ENCODE measurements at places on chromosomes 1 and 21.

GRCh38 chr1:229254910-229255541 is 15.9 kb upstream of the RAB4A start:
- no peak for DNase-seq

DNA sequence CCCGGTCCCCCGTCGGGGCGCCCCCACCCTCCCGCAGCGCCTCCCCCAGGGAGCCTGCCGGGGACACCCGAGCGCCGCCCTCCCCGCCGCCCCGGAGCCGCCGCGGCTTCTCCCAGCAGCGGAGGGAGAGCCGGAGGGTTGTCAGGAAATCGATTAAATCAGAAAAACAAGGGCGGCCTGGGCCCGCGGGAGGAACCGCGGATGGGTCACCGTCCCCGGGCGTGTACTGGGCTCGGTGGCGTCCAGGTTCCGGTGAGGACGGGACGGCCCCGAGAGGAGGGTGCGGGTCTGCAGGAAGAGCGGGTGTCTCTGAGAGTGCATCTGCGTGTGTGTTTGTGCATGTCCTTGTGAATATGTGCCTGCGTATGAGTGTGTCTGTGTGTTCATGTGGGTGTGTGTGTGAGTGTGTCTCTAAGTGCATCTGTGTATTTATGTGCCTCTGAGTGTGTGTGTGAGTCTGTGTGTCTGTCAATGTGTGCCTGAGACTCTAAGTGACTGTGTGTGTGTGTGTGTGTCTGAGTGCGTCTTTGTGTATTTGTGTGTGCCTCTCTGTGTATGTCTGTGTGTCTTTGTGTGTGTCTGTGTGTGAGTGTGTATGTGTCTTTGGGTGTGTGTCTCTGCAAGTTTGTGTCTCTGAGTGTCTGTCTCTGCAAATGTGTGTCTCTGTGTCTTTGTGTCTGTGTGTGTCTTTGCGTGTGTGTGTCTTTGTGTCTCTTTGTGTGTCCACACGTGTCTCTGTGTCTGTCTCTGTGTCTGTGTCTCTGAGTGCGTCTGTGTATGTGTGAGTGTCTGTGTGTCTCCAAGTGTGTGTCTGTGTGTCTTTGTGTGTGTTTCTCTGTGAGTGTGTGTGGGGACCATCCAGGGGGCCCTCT is 1.1 kb downstream of the SPSB1 start:
- no peak for DNase-seq

- no peak for DNase-seq
Observed at GRCh38 chr1:48017716-48018115, 20.5 kb upstream of the TRABD2B start.

- no peak for DNase-seq
Observed at GRCh38 chr1:226799634-226800281, 60.7 kb upstream of the ITPKB start.

GRCh38 chr1:155117610-155118009 is 10.1 kb upstream of the EFNA1 start:
- no peak for DNase-seq

- no peak for DNase-seq
Observed at GRCh38 chr1:114061121-114061830, 82.0 kb downstream of the OLFML3 start.

- DNase-seq: no peak
Observed at GRCh38 chr1:10606064-10606463, 131.3 kb downstream of the PEX14 start.

GRCh38 chr1:31432592-31433395 is 19.8 kb downstream of the SERINC2 start:
- DNase-seq: no peak

- peak; percentile 78 for DNase-seq
Observed at GRCh38 chr1:151146412-151147131, at the start of gene SEMA6C. TSS of gene SEMA6C (minus strand) at chr1:151146631. CDS start at chr1:151142621, 4,010 bp downstream.

DNA sequence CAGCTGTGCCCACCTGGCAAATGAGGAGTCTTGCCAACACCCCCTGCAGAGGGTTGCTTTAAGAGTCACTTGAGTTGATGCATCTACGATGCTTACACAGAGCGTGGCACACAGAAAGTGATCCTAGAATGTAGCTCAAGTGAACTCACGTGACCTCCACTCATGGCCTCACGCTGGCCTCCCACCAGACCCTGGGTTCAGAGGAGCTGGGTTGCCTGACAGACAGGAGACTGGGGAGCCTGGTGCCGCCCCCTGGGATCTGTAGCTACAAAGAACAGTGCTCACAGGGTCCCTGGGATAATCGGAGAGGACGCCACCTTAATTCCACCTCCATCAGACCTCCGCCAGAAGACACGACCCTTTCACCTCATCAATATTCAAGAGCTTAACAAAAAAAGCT is 81.4 kb upstream of the CASZ1 start:
- no peak for DNase-seq

DNA sequence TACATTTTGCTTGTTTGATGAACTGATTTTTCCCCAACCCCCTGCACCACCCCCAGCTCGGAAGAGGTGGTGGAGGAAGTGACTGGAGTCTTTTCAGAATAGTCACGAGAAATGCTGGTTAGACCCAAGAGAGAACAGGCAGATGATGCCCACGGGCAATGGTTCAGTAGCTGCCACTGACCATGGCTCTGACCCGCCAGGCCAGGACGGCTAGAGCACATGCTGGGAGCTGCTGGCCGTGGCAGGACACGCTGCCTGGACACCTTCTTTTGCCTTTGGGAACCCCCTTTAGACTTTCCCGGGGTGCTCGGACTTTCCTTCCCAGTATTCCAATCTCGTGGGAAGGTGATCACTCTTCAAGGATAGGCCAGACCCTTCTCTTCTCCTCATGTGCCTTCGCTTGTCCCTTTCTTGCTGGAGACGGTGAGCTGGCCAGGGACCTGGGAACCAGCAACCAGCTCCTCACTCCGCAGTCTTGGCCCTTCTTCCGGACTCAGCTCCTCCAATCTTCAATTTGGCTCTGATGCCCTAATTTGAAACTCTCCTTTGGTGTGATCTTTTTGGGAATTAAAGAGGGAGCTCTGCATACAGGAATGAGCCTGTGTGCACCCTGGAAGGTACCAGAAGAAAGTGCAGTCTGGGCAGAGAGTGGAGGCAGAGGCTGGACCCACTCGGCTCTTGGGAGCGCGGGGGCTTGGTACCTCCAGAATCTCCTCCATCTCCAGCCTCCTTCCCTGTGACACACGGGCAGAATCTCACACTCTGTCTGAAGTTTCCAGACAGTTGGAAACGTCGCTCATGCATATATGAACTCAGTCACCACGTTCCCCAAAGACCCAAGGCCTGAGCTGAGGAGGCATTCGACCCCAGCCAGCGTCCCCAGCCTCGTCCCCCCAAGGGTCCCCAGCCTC is 4.0 kb upstream of the PDE9A start:
- no peak for DNase-seq

- DNase-seq: no peak
Observed at GRCh38 chr1:24477309-24477708, 25.3 kb upstream of the RCAN3 start.

DNA sequence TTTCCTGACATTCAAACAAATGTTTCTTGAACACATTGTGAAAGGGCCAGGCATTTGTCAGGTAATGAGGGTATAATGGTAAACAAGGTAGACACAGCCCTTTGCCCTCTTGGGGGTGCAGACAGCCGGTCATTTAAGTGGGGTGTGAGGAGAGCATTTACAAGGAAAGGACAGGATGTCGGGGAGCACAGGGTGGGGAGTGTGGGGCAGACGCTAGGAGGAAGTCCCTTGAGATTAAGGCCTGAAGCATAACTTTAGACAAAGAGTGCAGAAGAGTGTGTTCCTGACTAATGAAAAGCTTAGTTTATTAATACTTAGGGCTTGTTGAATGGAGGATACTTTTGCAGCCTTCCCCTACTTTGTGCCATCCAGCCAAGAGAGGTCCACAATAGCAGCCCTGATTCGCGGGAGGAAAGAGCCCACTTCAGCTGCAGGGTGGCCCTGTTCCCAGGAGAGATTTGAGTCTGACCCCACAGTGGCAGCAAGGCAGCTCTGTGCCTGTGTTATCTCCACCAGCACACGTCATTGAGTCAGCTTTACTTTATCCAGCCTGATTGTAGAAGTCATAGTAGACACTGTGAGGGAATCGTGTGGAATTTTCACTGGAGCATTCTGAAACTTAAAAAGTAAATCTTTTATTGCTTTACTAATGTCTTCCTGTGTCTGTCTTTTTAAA is 35.1 kb downstream of the MPZL1 start:
- no peak for DNase-seq

DNA sequence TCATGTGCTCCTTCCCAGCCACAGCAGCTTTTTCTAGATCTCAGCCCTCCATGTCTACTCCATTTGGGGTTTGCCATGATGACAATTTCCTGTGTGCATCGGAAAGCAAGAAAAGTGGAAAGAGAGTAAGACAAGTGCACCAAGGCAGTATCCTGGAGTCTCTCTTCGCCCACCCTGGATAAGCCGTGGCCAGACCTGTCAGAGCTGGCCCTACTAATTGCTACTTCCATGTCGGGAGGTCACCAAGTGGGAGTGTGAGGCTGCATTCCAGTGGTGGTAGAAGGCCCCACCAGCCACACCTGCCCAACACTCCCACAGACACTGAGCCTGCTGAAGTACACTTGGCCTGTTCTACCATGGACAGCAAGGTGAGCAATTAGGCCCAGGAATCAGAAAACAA is 14.0 kb upstream of the LORICRIN start:
- no peak for DNase-seq

GRCh38 chr1:204575221-204576190 is 59.3 kb downstream of the MDM4 start:
- DNase-seq: no peak

DNA sequence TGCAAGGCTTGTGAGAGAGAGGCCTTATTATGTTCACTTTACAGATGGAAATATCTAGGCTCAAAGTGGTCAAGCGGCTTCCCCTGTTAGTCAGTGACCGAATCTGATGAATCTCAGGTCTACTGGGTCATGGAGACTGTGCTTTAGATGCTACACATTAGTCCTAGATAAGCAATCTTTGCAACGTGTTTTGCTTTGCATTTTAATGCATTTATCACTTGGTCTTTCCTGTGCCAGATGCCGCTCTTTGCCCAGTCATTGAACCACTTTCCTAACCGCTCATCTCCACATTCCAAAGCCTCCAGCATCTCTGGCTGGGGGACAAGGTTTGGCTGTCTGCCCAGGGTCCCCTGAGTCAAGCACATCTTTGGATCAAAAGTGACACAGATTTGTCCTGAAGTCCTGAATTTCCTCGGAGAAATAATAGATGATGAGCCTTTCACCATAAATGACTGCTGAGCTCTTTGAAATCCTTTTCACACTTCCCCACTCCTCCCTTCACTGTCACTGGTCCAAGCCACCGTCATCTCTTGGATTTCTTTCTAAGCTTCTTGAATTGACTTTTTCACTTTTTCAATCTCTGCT is 96.0 kb upstream of the USP24 start:
- DNase-seq: no peak

- DNase-seq: no peak
Observed at GRCh38 chr1:233617025-233617424, 3.1 kb downstream of the KCNK1 start.

DNA sequence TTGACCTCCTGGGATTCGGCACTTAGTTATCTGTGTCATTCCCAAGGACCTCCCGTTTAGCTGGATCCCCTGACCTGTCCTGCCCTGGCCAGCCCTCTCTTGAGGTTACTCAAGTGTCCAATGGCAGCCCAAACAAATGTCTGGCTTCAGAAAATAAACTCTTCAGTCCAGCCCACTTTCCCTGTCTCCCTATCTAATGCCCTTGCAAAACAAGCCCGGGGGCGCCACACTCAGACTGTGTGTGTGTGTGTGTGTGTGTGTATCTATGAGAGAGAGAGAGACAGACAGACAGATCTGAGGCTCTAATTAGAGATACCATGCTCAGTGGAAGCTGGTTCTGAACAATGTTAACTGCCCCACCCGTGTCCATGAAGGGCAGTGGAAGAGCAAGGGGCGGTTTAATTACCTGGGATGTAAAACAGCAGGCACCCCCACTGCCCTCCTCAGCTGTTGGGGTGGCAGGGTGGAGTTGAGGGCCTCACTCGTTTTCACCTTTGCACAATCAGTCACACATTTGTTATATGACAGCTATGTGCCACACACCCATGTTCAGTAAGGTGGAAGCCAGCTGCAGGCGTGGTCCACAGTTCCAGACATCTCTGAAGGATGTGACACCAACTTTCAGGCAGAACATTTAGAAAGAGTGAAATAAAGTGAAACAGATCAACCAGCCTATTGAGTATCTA is 57.4 kb downstream of the B3GALT5 start:
- DNase-seq: no peak

DNA sequence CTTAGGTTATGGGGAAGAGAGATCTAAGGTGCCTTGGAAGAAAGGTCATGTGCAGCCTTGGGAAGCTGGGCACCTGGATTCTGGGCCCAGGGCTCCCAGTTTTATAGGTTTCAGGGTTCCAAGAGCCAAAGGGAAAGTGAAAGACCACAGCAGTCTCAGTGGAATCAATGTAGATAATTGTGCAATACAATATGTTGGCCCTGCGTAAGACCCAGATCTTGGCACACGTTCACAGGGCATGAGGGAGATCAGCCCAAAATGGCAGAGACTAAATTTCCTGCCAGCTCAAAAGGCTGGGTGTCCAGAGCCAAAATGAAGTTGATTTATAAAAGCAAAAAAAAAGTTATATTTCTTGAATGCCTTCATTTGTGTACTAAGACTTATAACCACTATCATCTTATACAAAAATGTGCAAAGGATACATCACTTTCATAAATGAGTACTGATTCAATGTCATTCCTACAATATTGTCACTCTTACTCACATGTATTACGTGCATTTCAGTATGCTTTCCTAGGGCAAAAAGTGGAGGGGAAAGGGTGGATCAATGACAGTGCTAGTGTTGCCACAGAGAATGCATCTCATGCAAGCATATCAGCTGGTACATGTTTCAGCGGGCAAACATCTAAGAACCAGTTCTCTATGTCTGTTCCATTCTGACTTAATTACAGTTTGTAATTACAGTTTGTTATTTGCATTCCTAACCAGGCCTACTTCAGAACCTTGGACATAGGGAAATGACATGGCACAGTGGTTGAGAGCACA is 22.5 kb upstream of the NPL start:
- no peak for DNase-seq

DNA sequence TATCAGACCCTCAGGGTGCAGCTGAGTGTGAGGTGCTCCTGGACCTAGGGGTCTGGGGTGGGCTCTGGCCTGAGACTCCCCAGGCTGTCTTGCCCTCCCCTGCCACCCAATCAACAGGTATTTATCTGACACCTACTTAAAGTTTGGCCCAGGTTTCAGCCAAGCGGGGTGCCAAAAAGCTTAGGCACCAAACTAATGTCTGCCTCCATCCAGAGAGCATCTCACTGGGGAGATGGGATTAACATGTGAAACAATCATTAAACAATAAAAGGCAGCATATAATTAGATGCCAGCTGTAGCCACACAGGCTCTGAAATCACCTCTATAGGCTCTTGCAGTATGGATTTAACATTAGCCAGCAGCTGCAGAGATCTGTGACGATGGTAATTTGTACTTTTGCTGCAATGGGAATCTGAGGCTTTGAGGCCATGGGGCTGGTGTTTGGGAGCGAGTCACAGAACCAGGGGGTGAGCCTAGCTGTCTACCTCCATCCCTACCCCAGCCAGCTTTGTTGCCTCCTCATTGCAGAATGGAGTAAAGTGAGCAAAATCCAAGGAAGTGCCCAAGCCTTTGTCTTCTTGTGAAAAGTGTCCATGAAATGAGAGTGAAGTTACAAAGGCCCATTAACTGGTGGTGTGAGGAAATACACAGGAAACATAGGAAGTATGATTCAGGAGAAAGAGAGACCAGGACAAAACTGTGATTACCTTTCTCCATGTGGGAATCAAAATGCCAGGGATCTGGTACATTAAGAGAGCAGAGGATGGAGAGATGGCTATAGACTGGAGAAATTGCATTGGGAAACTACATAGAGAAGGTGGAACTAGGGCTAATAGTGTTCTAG is 36.1 kb downstream of the EIF2D start:
- DNase-seq: no peak

Measured in fibroblast of the conjunctiva (primary cell).